Activated CD8-positive, alpha-beta memory T cell treated with anti-CD3 and anti-CD28 coated beads, Interleukin-2, amount 50 U/mL, for 48 hours (primary cell): ENCODE measurements at places on chromosomes 7 and 10.
A peak's percentile ranks its signal among the peaks of the same experiment; 100 is the strongest.

DNA sequence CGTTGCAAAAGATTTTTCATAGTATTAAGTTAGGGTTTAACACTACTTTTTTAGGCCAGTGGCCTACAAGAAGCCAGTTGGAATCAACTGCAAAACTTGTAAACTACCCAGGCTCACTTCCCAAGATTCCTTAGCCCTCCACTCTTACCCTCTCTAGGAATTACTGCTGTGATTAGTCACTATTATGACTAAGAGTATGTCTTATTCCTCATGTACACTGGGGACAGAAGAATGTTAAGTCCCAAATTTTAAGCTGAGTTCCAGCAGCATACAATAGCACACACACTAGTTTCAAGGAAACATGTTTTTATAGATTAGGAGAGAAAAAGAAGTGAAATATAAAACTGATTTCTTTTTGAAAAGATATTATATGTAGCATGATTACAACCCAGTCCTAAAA is 42.8 kb downstream of the FBXL13 start:
- DNase-seq, result no peak

DNA sequence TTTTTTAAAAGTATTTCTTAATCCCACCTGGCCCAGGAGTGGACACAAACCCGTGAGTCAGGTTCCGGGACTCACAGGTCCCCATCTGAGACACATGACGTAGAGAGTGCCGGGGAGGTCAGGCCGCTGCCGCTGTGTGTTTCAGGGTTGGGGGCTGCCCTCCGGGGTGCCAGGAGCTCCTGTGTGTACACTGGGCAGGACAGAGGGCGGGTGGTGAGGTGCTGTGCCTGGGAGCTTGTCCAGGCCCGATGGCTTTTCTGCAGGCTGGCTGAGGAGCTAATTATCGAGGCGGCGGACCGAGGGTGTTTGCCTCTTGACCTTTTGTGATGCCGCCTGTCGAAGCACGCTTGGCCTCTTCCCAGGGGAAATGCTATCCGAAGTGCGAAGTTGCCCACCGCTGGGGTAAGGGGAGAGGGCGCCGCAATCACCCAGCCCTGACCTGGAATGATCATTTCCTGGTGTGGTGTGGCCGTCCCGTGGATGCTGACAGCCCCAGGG is 42.1 kb downstream of the FOXL3 start:
- no peak for DNase-seq

DNA sequence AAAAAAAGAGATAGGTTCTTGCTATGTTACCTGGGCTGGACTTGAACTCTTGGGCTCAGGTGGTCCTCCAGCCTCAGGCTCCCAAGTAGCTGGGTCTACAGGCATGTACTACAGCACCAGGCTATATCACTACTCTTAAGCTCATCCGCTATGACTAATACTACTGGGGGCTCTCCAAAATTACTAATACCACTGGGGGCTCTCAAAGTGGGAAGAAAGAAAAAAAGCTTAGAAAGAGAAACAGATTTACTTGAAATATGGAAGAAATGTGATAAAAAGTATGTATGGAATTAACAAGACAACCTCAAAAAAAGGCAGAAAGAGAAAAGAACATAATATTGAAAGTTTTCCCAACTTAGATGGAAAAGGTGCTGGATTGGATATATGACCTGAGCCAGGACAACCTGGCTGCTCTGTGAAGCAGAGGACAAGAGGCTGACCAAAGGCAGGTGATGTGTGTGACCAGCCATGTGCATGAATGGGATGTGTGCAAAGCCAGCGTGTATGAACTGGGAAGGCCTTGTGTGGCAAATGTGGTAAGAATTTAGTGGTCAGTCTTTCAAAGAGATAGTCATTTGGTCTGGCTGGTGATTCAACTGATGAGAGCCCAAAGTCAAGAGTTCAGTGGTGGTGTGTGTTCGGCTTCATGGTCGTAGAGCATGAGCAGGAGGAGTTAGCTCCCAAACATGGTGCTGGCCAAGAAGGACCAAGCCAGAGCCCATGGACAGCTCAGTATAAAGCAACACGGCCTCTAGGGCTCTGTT is 232.4 kb upstream of the KLF14 start:
- DNase-seq, result no peak

- DNase-seq, result no peak
Observed at GRCh38 chr10:87593702-87594101, 66.0 kb upstream of the PAPSS2 start.

GRCh38 chr10:122646511-122647382 is 52.9 kb downstream of the C10orf120 start:
- peak; percentile 38 for DNase-seq

- no peak for DNase-seq
Observed at GRCh38 chr7:7335215-7335614, 152.9 kb downstream of the C1GALT1 start.

DNA sequence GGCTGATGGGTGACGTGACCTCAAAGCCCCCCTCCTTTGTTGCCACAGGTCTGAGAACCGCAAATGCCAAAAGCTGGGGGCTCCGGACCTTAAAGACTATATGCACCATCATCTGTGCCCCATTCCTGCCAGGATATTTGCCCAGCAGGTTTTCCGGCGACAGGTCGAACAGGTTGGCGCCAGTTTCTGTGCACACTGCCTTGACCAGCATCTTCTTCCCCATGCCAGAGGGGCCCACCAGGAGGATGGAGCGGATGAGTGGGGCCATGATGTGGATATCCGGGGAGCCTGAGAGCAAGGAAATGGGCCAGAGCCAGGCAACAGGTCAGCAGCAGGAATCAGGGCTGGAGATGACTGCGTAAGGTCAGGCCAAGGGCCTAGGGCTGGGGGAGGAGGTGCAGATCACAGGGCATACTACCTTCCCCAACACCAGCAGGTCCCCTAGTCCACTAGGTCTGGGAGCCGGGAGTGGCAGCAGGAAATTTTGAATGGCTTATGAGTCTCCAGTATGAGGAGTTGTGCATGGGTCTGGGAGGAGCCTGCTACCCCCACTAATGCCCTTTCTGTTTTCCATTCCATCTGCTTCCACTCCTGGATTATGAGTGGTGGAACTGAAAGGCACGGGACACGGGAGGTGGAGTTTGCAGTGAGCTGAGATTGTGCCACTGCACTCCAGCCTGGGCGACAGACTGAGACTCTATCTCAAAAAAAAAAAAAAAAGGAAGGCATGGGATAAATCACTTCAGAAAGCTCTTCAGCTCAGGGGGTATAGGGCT is 6.3 kb upstream of the ASB10 start:
- DNase-seq, result no peak

DNA sequence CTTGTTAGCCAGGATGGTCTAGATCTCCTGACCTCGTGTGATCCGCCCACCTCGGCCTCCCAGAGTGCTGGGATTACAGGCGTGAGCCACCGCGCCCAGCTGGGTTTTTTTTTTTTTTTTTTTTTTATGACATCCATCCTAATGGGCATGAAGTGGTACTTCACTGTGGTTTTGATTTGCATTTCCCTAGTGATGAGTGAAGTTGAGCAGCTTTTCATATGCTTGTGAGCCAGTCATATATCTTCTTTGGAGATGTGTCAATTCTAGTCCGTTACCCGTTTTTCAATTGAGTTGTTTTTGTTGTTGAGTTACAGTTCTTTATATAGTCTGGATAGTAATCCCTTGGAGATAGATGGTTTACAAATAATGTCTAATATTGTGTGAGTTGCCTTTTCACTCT is 127.7 kb downstream of the SMURF1 start:
- DNase-seq, result no peak

- peak; percentile 10 for DNase-seq
Observed at GRCh38 chr10:130368761-130369560, 232.8 kb downstream of the GLRX3 start.
